ENCODE measurements at places on chromosomes 2 and 18. TPM values are rescaled to one million over a fixed set of nuclear protein-coding genes. Genes with fewer than 3 reads are reported as not detected.

The RETREG2 gene
- total RNA-seq = 64.1 TPM

The DNAH7 gene
- total RNA-seq = 0.09 TPM

The KCNIP3 gene
- total RNA-seq = 0.51 TPM

The SLC8A1 gene
- 1.5 TPM for total RNA-seq

The SAG gene
- 0.19 TPM for total RNA-seq

- DNase-seq = peak; percentile 38
These were observed 14.7 kb upstream of the ITGB6 start for GRCh38 chr2:160214461-160215445.

DNA sequence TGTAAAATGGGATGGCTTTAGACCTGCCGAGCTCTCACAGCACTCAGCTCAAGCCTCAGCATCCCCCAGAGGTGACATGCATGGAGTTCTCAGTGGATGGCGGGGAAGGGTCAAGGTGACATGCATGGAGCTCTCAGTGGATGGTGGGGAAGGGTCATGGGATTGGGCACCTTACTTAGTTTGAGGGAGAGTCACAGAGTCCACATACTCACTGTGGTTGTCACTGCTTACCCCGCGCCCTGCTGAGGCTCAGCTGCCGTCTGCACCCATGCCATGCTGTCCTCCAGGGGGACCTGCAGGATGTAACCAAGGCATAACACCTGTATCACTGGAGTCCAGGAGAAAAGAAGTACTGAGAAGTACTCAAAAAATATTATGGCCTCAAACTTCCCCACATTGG, 112.2 kb upstream of the TPO start:
- no peak for DNase-seq

DNA sequence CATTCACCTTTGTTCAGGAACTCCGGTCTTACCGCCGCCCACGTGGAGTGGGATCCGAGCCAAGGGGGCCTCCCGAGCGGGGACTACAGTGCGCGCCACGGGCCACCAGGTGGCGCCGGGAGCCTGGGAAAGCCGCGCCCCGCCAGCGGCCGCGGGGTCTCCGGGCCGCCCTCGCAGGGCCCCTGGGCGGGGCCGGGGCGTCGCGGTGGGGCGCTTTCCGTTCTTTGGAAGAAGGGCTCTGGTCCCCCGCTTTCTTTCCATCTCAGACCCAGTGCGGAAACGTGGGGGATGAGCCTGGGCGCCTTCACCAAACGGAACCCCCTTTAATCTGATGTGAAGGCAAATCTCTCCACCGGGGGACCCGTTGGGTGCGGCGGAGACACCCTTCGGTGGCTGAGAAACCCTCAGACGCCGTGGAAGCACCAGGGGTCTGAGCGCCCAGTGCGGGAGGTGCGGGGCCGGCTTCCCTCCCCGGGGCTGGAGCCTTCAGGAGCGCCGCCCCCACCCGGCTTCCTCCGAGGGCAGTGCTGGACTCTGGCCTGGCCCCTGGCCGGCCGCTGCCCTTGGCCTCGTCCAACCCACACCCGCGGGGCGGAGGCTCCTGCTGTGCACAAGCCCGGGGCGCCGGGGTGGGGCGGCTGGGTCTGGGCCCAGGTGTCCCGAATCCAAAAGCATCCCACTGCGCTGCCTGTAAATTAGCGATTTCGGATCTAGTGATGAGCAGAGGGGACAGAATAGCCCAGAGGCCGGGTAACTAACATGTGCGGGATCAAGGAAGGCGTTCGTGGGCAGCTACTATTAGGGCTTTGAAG, 44.6 kb downstream of the GORASP2 start:
- peak; percentile 91 for DNase-seq

DNA sequence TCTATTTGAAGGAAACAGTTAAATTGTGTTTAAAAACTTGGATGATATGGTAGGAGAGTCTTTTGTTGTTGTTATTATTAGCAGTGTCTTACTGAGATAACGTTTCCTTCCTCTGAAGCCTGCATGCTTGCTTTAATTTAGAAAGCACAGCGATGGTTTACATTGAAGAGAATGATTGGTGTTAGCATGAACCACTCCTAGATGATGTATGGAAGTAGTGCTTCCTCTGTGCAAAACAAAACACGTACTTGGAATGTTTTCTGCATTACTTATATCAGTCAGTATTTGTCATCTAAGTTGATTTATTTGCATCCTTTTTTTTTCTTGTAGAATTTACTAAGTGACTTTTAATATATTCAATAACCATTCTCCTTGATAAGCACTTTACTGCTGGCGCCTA, 89.0 kb downstream of the UGGT1 start:
- peak; percentile 42 for DNase-seq

- no peak for DNase-seq
These were observed 118.0 kb downstream of the MREG start for GRCh38 chr2:215895330-215895729.

DNA sequence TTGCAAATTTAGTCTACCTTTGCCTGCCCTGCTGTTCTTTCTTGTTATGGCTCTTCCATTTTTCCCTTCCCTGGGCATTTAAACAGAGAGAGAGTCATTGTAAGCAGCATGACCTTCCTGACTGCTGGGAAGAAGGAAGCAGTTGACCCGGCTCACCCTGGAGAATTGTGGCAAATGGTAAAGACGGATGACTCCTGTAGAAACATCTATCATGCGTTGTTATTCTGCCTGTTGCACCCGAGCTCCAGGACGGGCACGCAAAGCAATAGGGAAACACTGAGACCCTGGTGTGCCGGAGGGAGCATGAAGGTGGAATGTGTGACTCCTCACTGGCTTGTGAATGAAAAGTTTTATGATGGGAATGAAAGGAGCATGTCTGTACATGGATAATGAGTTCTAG, 113.3 kb downstream of the OSBPL6 start:
- DNase-seq = no peak

DNA sequence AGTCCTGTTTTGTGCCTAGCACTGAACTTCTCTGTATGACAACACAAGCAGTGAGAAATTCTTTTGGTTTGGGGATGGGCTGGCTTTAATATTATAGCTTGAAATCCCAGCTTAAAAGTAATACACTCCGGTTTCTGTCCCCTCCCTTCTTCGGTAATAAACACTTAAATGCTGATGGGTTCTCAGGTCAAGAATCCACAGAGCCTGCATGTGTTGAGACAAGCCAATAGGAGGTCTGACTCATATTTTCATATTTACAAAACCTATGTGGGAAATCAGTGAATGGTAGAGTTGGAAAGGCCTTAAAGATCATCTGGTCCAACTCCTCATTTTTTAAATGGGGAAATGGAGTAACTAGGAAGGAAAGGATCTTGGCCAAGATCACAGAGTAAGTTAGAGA, 47.5 kb downstream of the VSNL1 start:
- no peak for DNase-seq

DNA sequence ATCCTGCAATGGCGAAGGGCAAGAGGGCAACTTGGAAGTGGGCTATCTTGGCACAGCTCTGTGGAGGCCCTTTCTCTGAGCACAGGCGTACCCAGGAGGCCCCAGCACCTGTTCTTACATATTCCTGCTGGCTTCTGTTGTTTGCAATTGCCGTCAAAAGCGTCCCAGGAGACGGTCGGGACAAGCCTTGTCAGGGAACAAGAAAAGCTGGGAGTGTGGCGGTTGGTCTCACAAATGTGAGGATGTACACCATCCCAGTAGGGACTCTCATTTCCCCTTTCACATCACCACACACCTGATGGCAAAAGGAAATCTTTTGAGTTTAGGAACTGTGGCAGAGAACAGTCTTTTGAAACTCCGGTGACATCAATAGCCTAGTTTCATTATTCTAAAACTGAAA, 94.7 kb upstream of the EFEMP1 start:
- no peak for DNase-seq

DNA sequence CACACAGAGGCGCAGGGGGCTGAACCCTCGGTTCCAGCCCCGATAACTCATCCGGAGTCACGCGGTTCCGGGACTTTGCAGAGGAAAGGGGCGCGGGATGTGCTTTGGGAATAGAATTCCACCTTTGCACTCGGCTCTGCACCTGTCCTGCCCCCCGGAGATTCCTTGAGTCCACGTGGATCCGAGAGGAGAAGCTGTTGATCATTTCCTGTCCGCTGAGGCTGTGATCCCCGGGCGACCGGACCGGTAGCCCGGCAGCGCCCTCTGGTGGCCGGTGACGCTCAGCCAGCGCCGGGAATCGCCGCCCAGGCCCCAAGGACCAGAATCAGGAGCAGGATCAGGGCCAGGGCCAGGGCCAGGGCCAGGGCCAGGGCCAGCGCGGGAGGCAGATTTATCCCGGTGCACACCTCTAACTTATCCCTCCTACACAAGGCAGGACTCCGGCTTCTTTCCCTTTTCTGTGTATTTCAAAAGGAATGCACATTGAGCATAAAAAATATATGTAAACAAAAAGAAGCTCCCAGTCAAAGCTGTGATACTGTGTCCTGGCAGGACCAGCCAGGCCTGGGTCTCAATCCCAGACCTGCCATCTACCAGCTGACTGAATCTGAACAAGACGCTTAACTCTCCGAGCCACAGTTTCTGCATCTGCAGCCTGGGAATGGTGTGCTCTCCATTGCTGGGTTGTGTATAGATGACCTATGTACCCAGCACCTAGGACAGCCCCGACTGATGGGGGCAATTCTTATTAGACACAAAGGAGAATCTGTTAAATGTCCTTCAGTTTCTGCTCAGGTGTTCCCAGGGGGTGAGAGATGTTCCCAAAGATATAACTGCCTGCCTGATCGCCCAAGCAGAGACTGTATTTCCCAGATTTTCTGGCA, 8.5 kb upstream of the SPATA3 start:
- DNase-seq = peak; percentile 81

GRCh38 chr2:108351889-108352288, 25.9 kb upstream of the SULT1C4 start:
- DNase-seq = no peak

GRCh38 chr18:12296457-12296856, 11.6 kb upstream of the TUBB6 start:
- DNase-seq = peak; percentile 70

DNA sequence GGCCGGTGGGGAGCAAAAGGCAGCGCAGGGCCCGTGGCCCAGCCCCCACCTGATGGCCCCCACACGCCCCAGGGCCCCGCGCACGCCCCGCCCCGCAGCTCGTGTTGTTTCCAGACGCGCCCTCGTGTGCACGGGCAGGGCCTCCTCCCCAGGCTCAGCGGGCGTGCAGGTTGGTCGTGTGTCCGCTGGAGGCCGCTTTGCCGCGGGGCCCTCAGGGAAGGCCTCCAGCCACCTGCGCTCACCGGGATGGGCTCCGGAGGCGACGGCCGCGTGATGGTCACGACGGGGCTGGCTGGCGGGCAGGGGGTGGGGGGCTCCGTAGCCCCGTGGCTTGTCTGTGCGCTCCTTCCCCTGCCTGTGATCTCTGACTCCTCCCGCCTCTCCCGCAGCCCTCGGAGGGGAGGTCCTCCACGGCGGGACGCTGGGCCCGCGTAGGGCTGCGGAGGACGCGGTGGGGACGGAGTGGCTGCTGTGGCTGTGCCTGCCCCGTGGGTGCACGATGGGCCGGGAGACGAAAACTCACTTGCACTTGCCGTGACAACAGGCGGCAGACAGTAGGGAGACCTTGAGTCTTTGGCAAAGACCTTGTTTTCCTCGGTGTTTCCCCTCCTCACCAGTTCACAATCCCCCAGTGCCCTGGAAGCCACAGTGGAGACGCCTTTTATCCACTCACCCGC, 67.1 kb downstream of the RTP5 start:
- DNase-seq = no peak

DNA sequence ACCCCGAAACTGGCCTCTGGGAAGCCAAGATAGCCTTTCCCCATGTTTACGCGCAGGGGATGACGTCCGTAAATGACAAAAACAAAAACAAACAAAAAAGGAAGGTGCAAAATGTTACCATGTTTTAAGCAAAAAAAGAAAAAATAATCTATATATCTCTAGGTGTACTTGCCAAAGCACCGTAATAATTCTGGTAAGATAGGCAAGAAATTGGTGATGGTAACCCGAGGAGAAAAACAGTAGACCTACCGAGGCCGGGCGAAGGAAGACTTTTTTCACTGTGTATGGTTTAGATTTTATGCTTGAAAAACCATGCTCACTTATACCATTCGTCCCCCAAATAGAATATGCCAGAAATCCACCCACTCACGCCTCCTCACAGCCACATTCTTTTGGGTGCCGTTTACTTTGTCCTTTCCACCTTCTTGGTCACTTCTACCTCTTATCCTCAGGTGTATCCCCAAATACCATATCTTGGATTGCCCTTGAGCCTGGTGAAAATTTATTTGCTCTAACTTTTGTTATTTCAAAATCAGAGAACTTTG, 8.0 kb downstream of the GATA6 start:
- DNase-seq = no peak

All from dermis blood vessel endothelial cell (primary cell).